NCI-H2171 (cell line): ENCODE measurements at places on chromosomes 4 and X.

- no peak for DNase-seq
Observed at GRCh38 chrX:45801554-45801953, 600.9 kb upstream of the DIPK2B start.

GRCh38 chr4:128477540-128477939, 189.9 kb upstream of the PGRMC2 start:
- no peak for DNase-seq

GRCh38 chr4:8303081-8303480, 33.5 kb downstream of the HTRA3 start:
- DNase-seq = no peak

- no peak for DNase-seq
Observed at GRCh38 chrX:47185241-47185640, 8.4 kb upstream of the UBA1 start.

- DNase-seq = no peak
Observed at GRCh38 chr4:184647266-184648053, 1.8 kb downstream of the CASP3 start.

GRCh38 chrX:15758140-15758539, 20.1 kb downstream of the CA5B start:
- no peak for DNase-seq

DNA sequence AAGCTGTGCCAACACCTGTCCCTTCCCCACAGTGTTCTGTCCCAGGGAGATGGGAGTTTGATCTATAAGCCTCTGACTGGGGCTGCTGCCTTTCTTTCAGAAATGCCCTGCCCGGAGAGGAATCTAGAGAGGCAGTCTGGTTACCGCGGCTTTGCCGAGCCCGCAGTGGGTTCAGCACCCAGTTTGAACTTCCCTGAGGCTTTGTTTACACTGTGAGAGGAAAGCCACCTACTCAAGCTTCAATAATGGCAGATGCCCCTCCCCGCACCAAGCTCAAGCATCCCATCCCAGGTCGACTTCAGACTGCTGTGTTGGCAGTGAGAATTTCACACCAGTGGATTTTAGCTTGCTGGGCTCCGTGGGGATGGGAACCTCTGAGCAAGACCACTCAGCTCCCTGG, 33.3 kb upstream of the ARSJ start:
- no peak for DNase-seq

GRCh38 chr4:104677116-104677515, 182.4 kb upstream of the CXXC4 start:
- DNase-seq = peak; percentile 42

GRCh38 chr4:140315019-140315418, 58.4 kb upstream of the SCOC start:
- DNase-seq = no peak

GRCh38 chr4:87677731-87678130, 27.7 kb downstream of the DMP1 start:
- no peak for DNase-seq

DNA sequence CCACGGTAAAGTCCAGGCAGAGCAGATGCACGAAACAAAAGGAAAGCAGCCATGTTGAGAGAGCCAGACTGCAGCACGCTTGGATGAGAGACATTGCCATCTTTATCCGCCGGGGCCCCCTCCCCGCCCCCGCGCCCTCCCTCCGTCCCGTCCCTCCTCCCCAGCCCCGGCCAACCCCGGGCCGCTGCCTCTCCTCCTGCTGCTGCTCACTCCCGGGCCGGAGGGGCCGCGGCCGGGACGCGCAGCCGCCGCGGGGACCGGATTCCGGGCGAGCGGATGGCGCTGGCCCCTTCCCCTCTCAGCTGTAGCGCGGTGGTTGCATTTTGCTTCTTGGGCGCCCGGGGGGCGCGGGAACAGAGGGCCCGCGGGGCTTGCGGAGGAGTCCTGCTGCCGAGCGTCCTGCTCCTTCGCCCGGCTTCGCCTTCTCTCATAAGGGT, 542 bp downstream of the RNF150 start:
- no peak for DNase-seq

- no peak for DNase-seq
Observed at GRCh38 chrX:672931-673330, 42.3 kb downstream of the SHOX start.

DNA sequence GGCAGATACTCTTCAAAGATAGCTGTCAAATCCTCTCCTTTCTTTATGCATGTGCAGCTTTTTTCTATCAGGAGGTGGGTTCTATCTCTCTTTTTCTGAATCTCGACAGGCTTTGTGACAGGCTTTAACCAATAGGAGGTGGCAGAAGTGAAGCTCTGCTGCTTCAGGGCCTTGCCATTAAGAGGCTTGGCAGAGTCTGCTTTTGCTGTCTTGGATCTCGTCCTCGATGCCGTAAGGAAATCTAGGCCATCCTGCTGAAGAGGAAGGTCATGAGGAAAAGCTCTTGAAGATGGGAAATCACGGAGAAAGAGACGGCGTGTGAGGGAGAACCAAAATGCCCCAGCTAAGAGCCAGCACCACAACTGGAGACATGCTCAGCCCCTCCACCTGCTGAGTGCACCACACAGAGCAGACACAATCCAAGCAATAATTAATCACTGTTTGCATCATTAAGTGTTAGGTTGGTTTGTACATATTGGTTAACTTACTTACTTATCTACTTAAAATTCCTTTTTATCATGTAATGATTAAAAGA, 92.2 kb downstream of the DDIT4L start:
- no peak for DNase-seq

- no peak for DNase-seq
Observed at GRCh38 chr4:137623013-137623412, 90.7 kb upstream of the PCDH18 start.

DNA sequence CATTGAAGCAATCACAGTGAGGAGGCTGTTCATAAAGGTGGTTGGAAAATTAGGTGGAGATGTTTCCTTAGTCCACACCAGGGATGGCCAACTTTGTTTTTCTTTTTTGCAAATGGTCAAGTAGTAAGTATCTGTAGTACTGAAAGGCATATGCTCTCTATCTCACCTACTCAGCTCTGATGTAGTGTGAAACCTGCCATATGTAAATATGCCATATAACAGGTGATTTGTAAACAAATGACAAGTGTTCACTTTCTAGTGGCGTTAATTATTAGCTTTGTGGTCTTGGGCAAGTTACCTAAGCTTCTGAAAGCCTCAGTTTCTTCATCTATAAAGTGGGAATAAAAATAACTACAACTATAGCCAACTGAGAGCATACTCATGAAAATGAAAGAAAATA, 421.4 kb upstream of the LCORL start:
- DNase-seq = no peak

DNA sequence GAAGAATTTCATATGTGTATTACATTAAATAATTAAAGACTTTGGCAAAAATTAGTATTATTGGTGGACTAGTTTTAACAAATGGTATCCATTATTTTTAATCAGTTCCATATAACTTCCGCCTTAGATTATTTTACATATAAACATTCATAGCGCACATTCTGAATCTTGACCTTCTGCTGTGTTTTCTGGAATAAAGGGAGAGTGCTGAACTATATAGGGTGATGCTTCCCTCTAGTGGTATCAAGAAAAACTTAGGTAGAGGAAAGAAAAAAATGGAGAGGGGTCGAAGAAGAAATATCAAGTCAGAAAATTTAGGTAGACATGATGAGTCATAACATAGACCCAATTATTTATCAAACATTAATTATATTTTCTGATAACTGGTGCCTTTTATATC, 155.6 kb upstream of the PACRGL start:
- no peak for DNase-seq

DNA sequence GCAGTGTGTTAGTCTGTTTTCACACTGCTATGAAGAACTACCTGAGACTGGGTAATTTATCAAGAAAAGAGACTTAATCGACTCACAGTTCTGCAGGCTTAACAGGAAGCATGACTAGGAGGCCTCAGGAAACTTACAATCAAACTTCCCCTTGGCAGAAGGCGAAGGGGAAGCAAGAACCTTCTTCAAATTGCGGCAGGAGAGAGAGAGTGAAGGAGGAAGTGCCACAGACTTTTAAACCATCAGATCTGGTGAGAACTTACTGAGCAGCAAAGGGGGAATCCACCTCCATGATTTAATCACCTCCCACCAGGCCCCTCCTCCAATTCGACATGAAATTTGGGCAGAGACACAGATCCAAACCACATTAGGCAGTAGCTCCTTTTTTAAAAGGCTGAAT, 59.2 kb upstream of the LEF1 start:
- DNase-seq = no peak

DNA sequence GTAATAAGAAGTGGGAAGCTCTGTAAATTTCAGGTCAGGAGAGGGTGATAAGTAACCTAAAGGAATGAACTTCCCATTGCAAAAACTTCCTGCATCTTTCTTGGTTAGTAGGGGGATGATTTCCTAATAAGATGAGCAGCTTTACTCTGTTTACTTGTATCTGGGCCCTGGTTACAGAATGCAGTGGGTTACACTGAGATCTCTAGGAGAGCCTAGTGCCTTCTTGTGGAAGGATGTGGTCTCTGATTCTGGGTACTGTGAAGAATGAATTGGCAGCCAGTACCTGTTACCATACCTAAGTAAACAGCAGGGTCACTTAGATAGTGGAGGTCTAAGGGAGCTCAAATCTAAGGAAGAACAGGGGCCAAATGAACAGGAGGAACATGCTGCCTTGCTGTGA, 320.6 kb downstream of the ARHGAP10 start:
- DNase-seq = no peak

GRCh38 chr4:52135171-52135570, 84.1 kb downstream of the SPATA18 start:
- no peak for DNase-seq

DNA sequence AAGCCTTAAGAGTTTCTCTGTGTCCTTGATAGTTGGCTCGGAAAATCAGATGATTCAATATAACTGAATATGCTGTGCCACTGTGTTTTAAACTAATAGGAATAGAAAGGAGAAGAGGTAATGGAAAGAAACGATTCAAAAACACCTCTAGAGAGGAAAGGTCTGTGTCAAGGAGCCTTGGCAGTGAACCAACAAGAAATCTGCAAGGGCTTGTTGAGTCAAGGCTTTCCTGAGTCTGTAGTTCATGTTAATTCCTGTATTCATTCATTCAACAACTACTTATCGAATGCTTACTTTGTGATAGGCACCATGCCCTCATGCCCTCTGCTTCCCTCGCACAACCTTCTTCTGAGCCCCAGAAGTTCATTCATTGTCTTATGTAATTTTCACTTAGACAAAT, 336.0 kb downstream of the PDHA2 start:
- DNase-seq = no peak

- DNase-seq = peak; percentile 38
Observed at GRCh38 chr4:185654311-185654710, 119.0 kb upstream of the PDLIM3 start.

- no peak for DNase-seq
Observed at GRCh38 chr4:81399306-81400086, 72.2 kb downstream of the RASGEF1B start.

- DNase-seq = no peak
Observed at GRCh38 chr4:130054908-130055307, 959.0 kb downstream of the C4orf33 start.

DNA sequence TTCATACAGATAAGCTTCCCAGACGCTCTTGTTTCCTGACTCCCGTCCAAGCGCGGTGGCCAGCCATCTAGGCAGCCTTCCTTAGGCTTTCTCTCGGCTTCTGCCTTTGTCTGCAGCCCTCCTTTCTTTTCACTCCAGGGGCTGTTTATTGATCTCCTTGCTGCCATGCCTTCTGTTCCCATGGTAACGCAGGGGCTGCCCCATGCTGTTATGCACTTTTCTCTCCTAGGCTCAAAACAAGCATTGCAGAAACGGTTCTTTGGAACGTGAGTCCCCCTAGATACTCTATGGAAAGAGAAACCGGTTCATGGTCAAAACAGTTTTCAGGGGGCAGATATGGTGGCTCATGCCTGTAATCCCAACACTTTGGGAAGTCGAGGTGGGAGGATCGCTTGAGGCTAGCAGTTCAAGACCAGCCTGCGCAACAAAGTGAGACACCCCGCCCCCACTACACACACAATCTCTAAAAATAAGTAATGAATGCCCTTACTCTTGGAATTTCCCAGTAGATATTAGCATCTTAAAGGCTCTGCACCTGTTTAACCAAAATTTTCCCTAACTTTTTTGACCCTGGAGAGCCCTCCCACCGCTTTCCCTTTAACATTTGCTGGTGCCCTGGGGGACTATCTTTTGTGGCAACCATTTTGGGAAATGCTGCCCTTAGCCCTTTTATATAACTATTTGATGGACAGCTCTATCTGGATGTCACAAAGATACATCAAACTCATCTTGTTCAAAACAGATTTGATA, 53.9 kb upstream of the ZNF157 start:
- no peak for DNase-seq

- DNase-seq = no peak
Observed at GRCh38 chrX:9805956-9806355, 19.7 kb downstream of the SHROOM2 start.

DNA sequence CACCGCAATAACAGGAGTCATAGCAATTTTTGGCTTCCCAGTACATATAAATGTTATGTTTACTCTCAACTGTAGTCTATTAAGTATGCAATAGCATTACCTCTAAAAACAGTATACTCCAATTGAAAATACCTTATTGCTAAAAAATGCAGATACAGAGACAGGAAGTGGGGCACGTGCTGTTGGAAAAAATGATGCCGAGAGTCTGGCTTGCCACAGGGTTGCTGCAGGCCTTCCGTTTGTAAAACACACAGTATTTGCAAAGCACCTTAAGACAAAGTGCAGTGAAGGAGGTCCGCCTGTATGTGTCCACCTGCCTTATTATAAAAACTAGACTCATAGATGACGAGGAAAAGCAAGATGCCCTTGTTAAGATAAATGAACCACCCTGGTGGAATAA, 23.5 kb downstream of the CD99 start:
- no peak for DNase-seq

GRCh38 chr4:55904576-55904975, 44.2 kb upstream of the CEP135 start:
- no peak for DNase-seq

GRCh38 chrX:109155161-109155560, 326.7 kb downstream of the GUCY2F start:
- no peak for DNase-seq

- DNase-seq = no peak
Observed at GRCh38 chrX:144494074-144494473, 610.2 kb downstream of the UBE2NL start.

- DNase-seq = no peak
Observed at GRCh38 chrX:123201720-123202119, 17.6 kb downstream of the GRIA3 start.

GRCh38 chr4:26127851-26128337, 192.9 kb upstream of the RBPJ start:
- no peak for DNase-seq

DNA sequence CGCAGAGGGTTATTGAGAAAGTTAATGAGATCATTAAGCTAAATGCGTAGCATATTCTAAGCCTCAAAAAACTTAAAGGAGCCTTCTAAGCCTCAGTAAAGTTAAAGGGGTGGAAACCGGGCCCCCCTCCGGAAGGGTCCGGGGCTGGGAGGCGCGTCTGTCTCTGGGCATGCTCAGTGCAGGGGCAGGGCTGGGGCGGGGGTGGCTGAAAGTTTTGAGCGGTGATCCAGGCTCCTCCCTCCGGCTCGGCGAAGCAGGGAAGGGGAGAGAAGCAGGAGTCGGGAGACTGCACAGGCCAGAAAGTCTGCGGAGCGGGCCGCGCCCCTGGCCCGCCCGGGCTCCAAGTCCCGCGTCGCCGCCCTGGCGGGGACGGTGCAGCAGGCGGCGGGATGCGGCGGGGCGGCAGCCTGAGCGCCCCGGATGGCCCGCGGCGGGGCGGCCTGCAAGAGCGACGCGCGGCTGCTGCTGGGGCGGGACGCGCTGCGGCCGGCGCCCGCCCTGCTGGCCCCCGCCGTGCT, at the start of gene EVC:
Gene EVC, plus strand, starts transcription at position 241 of the 518 bp plus-strand sequence. Its CDS starts 180 bp downstream, at position 421.
- DNase-seq = peak; percentile 8
